ENCODE measurements at places on chromosomes 12 and 14.

DNA sequence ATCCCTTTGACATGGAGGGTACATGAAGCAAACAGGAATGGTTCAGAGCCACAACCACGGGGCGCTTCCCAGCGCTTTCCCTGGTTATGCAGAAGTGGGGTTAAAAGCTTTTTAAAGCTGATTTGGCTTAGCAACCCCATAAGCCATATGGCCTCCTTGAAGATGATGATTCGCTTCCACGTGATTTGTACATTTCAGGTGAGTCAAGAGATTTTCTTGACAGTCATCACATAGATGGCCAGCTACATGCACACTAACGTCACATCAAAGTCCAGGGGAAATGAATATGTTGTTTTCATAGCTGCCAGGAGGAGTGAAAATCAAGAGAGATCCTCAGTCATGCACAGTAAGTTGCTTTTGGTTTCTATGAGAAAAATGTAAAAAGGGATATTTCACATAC is 309.7 kb downstream of the TMEM132D start:
- DNase-seq = no peak

DNA sequence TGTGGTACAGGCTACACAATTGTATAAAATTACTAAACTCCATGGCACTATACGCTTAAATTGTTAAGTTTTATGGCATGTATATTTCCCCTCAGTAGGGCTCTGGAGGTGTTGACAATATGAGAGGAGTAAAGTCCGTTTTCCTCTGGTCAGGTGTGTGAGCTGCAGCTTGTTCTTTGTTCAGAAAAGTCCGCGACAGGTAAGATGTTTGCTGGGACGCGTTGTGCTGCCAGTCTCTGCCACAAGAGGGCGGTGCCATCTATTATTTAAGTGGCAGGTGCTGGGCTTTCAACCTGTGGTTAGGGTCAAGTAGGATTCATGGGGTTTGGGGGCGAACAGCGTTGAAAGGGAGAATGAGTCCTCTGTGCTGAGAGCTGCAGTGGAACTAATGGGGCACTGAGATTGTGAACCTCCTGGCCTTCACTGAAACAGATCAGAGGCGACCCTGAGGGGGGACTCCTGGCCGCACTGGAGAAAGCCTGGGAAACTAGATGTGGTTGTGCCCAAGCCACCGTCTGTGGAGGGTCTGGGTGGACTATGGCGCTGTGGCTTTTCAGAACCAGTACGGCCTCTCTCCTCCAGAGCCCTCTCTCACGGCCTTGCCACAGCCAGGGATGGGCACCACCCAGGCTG is 179.0 kb downstream of the SLC15A4 start:
- DNase-seq = no peak

- DNase-seq = no peak
These were observed 10.3 kb downstream of the KCTD10 start for GRCh38 chr12:109466821-109467220.

- DNase-seq = no peak
These were observed 274.2 kb upstream of the E2F7 start for GRCh38 chr12:77339610-77340009.

- DNase-seq = no peak
These were observed 735 bp upstream of the OTX2 start for GRCh38 chr14:56810836-56811592.

- DNase-seq = no peak
These were observed 29.1 kb downstream of the RFLNA start for GRCh38 chr12:124323771-124324530.

GRCh38 chr14:55731881-55732498 is 152.0 kb downstream of the KTN1 start:
- DNase-seq = no peak
